Stimulated activated CD4-positive, alpha-beta T cell treated with anti-CD3 and anti-CD28 coated beads, Interleukin-1b, Interleukin-23, amount 100 ng/mL, for 1 hour (primary cell): ENCODE measurements at places on chromosomes 3 and 15.

GRCh38 chr3:101942356-101942755, 93.0 kb downstream of the NFKBIZ start:
- DNase-seq: no peak

DNA sequence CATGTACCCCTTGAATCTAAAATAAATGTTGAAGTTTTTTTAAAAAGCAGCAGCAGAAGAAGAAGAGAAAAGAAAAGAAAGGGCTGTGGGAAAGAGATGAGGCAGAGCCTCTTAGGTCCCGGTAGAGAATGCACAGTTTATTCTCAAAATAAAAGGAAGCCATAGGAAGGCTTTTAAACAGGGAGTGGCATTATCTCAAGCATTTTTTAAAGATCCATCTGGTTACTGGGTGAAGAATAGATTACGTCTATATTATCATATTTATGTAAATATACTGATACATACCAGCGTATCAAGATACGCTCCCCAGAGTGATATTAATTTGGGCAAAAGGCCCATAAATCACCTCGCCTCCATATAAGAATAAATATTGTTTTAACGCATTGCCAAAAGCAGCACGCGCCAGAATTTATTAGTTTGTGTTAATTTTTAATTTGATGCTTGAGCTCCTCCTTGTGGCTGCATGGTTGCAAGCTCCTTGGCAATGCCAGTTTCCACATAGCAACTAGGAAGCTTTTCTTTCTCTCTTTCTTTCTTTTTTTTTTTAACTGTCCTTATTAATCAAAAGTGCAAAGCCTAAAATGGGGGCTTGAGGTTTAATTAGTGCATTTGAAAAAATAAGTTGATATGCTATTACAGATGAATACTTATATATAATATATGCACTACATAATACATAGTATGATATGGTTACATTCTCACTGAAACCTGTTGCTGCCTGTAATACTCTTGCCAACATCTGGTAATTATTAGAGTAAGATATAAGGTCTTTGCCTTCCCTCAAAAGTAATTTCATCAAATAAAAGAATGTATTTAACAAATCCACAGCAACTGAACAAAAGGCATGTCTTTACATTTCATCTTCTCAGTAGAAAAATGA, 242.8 kb upstream of the UBE2E2 start:
- DNase-seq: no peak

DNA sequence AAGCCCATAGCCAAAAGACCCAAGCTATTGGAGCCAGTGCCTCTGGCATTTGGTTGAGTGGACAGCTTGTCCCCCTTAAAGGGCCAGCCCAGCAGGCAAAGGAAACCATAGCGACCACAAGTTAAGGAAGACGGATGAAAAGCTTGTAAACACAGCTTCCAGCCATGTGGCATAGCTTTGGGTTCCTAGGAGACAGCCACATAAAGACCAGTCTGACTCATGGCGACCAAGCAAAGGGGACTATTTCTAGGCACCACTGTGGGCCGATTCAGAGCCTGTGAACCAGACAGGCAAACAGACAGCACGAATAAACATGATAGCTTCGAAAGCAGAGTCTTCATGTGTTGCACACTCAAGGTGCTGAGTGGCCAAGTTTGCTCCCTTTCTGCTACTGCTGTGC, 30.5 kb upstream of the SRGAP3 start:
- no peak for DNase-seq

GRCh38 chr3:156716105-156716862, 41.9 kb downstream of the TIPARP start:
- DNase-seq: no peak

GRCh38 chr3:70771426-70772147, 459.1 kb upstream of the MDFIC2 start:
- no peak for DNase-seq

GRCh38 chr3:142098964-142099363, 50.4 kb downstream of the TFDP2 start:
- no peak for DNase-seq

- DNase-seq: no peak
Observed at GRCh38 chr3:19346759-19347158, 198.4 kb downstream of the KCNH8 start.

- DNase-seq: no peak
Observed at GRCh38 chr15:58628206-58628947, 121.1 kb downstream of the ADAM10 start.

DNA sequence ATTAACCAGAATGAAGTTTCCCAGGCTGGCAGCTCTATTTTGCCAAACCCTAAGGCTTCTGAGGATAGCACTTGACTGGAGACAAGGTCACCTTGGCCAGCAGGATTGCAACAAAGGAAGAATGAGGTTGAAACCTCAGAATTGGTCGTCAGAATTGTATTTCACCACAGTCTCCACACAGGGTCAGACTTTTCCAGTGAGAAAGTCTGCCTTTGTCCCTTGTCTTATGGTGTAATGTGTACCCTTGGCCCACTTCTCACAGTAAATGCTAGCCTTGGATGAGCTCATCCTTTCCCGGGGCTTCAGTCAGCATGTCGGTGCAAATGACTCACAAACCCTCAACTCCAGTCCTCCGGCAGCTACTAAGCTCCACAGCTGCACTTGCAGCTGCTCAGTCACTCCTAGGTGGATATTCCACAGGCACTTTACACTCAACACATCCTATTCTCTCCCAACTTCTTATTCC, 19.7 kb downstream of the SSR3 start:
- no peak for DNase-seq

GRCh38 chr3:79204351-79204750, 563.4 kb downstream of the ROBO1 start:
- DNase-seq: no peak

DNA sequence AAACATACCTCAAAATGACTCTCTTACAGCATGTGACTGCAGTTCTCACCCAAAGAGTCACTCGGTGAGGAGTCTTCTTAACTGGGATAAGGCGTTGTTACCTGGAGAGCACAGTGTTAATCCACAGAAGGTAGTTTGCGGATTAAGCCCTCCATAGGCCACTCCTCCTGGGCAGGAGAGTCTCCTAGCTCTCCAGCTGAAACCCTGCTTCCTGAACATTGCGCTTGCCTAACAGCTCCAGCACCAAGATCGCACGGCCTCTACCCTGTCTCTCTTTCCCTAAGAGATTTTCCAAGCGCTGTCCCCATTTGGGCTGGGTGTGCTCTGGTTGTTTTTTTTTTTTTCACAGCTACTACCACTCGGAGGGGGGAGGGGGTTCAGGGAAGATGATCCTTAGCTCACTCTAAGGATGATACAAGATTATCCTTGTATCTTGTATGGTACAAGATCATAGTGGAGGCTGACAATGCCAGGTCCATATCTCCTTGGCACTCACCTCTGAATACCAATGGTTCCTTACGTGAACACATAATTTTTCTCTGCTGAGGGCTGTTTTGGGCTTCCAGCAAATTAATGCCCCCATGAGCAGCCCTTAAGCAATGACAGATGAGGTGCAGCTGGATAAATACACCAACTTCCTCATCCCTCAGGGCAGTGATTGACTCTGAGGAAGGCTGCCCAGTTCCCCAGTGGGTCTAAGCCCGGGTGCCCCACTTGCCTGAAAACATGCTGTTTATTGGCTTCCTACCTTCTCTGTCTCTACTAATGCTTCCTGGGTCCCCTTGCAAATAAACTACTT, 185.2 kb upstream of the TSC22D2 start:
- DNase-seq: no peak

GRCh38 chr3:107794664-107795443, 272.1 kb downstream of the BBX start:
- DNase-seq: no peak

GRCh38 chr15:40454904-40455391, 14.2 kb downstream of the BAHD1 start:
- DNase-seq: no peak

- no peak for DNase-seq
Observed at GRCh38 chr3:134341389-134341788, 32.9 kb downstream of the AMOTL2 start.

DNA sequence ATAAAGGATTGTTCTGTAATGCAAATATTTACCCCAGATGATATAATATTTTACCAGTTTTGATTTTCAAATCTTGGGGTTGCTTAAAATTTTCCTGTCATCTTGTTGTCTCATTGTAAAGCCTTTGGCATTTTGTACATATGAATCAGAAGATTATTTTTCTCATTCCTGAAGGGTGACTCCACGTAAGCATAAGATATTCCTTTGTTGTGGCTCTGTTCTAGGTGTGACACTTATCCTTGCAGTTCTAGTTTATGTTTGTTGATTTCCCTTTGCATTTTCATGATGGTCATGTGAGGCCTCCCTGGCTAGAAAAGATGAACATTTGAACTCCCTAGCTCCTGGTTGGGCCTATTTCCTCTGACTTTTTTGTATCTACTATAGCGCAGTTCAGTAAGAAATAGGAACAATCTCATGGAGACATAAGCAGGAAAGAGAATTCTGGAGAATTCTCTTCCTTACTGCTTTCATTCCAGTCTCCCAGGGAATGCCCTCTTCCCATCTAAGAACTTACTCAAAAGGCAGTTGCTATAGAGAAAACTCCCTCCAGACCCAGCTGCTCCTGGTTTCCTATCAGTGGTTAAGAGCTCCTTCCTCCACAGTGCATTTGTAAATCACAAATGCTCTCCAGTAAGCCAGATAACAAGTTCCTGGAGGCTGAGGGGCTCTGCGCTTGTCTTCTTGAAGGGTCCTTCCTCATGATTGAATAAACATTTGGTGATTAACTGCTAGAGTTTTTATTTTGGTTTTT, 124.7 kb downstream of the WNT5A start:
- no peak for DNase-seq

DNA sequence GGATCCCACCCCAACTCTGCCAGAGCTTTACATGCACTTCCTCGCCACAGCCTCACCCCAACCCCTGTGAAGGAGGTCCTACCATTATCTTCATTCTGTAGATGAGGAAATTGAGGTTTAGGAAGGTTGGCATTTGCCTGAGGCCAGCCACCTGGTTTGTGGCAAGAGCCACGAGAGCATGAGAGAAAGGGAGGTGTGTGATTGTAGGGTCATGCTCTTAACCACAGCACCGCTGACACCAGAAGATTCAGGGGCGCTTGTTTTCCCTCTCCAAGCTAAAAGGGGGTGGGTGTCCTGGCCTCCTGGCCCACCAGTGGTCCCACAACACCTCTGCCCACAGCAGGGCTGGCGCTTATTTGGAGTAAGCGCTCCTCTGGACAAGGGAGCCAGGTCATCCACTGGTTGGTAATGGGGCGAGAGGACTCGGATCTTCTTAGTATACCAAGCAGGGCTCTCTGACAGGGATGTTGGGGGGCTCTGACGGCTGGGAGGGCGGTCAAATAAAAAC, 691 bp downstream of the RHCG start:
- no peak for DNase-seq

GRCh38 chr15:80020731-80021130, 38.7 kb upstream of the ZFAND6 start:
- DNase-seq: no peak

- DNase-seq: no peak
Observed at GRCh38 chr3:179681492-179682263, 28.8 kb downstream of the USP13 start.

GRCh38 chr15:39582977-39583595, 2.2 kb downstream of the THBS1 start:
- no peak for DNase-seq

- no peak for DNase-seq
Observed at GRCh38 chr3:121975702-121976302, 46.2 kb downstream of the ILDR1 start.

DNA sequence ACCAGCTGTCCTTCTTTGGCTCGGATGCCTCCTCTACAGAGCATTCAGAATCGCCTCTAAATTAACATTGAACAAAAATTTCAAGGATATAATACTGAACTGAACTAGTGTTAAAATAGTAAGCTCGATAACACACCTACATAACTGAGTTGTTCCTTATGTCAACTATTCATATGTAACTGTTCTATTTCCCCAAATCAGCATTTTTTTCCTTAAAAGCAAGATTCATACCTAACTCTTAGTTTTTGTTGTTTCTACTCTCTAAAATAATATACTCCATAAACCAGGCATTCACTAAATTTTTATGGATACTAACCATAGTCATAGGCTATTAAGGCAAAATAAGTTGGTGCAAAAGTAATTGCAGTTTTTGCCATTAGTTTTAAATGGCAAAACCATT, 32.7 kb upstream of the OSTN start:
- no peak for DNase-seq

DNA sequence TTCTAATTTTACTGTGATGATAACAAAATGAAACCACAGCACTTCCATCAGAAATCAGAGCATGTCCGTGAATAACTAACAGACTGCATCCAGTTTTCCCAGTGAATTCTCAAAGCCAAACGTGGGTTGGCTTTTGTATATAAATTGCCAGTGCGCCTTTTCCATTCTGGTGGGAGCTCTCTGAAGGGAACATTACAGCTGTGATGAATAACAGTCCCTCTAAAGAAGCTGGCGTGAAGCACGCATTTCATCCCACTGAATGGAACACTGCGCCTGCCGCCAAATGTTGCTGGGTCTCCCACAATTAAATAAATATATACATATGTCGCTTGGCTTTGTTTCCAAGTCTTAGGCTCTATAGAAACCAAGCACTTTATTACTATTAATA, 113.0 kb upstream of the PFN2 start:
- no peak for DNase-seq

DNA sequence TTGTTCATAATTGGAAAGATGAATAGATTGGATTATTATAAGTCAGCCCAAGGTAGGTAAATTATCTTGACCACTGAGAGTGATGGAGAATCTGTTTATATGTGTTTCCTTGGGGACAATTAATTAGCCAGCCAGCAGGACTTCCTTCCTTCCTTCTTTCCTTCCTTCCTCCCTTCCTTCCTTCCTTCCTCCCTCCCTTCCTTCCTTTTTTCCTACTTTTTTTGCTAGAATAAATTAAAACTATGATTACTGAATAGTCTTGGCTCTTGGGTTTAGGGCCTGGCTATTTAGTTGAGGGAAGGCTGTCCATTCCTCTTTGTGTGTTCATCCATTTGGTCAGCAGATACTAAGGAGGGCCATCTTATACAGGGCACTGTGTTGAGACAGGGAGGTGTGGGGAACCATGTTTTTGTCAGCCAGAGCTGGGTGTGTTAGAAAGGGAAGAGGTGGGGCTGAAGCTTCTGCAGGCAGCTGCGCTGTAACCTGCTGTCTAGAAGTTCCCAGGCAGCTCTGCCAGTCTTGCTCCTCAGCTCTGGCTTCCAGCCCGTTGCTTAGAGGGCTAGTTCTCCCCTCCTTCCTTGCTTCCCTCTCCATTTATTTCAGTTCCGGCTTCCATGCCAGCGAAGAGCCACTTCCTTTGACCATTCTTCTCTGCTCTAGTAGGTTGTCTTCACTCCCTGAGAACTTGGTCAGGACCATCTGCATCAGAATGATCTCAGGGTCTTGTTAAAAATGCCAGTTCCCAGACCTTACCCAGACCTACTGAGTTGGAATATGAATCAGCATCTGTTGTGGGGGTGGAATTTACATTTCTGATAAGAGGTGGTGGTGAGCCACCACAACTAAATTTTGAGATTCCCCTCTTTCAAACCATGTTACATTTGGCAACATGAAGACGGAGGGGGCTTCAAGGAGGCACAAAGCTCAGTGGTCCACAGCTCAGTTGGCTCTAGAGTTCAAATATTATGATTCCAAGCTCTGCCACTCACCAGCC, 113.9 kb downstream of the DGKG start:
- no peak for DNase-seq

DNA sequence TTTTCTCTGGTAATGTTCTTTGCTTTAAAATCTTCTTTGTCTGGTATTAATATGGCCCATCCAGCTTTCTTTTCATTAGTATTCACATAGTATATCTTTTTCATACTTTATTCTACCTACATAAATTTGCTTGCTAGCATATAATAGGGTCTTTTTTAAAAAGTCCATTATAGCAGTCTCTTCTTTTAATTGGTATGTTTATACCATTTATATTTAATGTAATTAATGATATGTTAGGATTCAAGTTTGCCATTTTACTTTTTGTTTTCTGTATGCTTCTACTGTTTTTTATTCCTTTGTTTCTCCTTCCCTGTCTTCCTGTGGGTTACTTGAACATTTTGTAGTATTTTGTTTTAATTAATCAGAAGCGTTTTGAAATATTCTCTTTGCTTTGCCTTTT, 89.0 kb downstream of the CHCHD6 start:
- no peak for DNase-seq
